ENCODE measurements at places on chromosomes 6 and 20.

- no peak for DNase-seq
Measured at GRCh38 chr6:156175971-156176421, 601.2 kb upstream of the ARID1B start.

- DNase-seq = no peak
Measured at GRCh38 chr20:19743640-19743995, 14.4 kb upstream of the RIN2 start.

GRCh38 chr6:106694343-106694742, 65.0 kb downstream of the QRSL1 start:
- DNase-seq = no peak

GRCh38 chr6:170417881-170418280, 111.3 kb downstream of the FAM120B start:
- DNase-seq = no peak

DNA sequence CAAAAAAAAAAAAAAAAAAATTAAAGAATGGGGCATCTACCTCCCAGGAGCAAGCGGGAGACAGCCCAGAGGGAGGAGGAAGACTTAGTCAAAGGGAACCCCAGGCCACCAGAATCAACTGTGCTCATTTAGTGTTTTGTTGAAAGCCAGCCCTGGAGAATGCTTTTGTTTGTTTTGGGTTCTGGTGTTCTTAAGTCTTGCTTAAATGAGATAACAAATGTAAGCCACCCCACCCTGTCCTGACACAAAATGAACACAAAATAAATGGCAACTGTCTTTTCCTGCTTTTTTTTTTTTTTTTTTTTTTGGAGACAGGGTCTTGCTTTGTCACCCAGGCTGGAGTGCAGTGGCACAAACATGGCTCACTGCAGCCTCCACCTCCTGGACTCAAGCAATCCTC, 165.0 kb upstream of the JARID2 start:
- DNase-seq = no peak

DNA sequence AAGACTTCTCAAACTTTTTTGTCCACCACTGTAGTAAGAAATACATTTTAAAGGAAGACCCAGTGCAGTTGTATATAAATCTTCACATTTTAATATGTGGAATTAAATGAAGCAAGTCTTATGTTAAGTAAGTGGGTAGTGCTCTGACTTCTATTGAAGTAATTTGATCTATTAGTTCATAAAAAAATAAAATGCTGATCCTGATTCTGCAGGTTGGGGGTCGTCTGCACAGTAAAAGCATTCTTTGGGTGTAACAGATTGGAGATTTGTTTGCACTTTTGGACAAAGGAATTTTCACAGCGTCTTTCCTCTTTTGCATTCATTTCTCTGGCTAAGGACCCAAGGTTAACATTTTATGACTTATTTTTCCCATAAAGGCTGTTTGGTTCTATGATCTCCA, 106.8 kb downstream of the RNF144B start:
- no peak for DNase-seq

GRCh38 chr20:60249436-60249835, 291.2 kb downstream of the CDH26 start:
- no peak for DNase-seq

- DNase-seq = no peak
Measured at GRCh38 chr20:61118429-61119224, 133.4 kb upstream of the CDH4 start.

- DNase-seq = no peak
Measured at GRCh38 chr6:149988550-149989346, 25.0 kb downstream of the ULBP1 start.

- DNase-seq = no peak
Measured at GRCh38 chr6:111724505-111724904, 118.8 kb upstream of the TRAF3IP2 start.

DNA sequence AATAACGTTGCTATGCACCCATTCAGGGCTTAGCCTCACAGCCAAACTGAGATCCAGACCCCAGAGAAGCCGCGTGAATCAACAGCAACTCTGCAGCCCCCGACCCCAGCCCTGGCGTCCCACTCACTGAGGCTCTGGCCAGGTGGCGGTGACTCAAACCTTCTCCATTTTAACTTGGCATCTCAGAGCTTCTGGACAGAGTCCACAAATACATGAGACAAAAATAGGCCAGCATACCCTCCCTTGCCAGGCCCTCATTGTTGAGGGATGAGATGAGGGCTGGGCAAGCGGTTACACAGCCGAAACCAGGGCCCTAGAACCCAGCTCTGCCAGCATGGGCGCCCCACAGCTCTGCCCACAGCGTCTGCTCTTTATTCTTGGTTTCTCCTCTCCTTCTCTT, 118.4 kb downstream of the MYLK4 start:
- no peak for DNase-seq

GRCh38 chr20:43508604-43509040, 1.1 kb downstream of the L3MBTL1 start:
- DNase-seq = no peak
